Neural progenitor cell (in vitro differentiated cells): ENCODE measurements at places on chromosomes 6 and 20. TPM values are rescaled to one million over a fixed set of nuclear protein-coding genes. Genes with fewer than 3 reads are reported as not detected.

PBOV1 gene
- total RNA-seq: not detected in 2 replicates

EPB41L2 gene
- total RNA-seq: 39.8 and 61.8 TPM in 2 replicates

CFB gene
- 0.50 TPM in 1 of 2 replicates, not detected in the other for total RNA-seq

GRCh38 chr6:137334094-137334493 is 114.9 kb upstream of the IFNGR1 start:
- DNase-seq: no peak

DNA sequence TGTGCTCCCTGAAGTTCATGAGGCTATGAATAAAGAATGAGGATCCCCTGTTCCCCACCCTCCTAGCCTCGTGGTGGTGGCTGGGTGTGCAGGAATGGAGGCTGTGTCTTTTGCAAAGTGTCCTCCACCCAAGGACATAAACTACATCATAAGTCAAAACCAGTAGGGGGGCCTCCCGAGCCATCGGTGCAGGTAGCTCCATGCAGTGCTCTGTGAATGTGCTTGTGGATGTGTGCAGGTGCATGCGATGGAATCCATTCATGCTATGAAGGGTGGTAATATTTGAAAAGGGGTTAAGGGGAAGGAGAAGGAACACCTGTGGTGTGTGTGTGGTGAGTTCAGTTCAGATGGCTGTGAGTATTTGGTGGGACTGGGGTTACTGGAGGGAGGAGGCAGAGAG is 197.3 kb downstream of the NRN1 start:
- DNase-seq: no peak

DNA sequence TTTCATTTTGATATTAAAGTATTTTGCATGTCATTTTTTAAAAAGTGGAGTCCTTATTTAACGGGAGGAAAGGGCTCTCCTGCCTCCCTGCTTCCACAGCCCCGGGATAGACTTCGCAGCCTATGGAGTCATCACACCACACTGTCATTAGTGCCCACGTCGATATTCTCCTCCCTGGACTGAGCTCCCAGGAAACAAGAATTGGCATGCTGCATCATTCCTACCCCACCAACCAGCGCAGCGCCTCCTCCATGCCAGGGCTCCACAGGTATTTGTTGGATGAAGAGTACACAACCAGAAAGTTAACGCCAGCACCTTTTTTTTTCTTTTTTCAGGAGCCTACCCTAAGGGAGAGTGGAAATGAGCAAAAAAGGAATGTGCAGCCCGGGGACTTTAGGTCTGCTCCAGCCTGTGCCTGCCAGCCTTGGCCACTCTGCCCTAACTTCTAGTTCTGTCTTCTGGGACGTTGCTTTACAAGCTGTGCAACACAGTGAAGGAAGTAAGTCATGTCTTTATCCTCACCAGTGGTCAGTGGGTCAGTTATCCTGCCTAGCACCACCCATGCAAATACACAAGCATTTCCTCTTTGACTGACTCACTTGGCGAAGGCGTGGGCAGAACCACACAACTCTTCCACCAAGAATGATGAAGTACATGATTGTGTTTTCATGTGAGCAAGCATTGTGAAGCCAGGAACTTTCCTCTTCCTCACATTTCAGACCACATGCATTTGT is 180.7 kb upstream of the UST start:
- no peak for DNase-seq

GRCh38 chr6:35727231-35727934 is 9.4 kb upstream of the ARMC12 start:
- peak; percentile 81 for DNase-seq

DNA sequence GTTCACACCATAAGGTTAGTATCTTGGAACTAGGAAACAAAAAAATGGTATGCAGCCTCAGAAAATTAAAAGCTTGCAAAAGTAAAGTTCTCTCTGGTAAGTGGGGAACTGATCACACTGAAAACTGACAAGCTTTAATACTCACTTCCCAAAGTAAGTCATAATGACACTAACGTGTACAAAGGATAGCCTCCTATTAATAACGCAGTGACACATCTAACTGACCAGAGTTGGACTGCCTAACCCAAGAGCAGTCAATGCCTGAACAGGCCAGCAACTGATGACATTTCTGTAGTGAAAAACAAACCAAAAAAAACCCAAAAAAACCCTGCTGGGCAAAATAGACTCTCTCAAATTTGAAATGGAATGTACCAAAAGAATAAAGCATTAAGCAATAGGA is 30.7 kb downstream of the CHD6 start:
- DNase-seq: no peak

- no peak for DNase-seq
These were observed 48.9 kb downstream of the PIGU start for GRCh38 chr20:34628026-34628425.

DNA sequence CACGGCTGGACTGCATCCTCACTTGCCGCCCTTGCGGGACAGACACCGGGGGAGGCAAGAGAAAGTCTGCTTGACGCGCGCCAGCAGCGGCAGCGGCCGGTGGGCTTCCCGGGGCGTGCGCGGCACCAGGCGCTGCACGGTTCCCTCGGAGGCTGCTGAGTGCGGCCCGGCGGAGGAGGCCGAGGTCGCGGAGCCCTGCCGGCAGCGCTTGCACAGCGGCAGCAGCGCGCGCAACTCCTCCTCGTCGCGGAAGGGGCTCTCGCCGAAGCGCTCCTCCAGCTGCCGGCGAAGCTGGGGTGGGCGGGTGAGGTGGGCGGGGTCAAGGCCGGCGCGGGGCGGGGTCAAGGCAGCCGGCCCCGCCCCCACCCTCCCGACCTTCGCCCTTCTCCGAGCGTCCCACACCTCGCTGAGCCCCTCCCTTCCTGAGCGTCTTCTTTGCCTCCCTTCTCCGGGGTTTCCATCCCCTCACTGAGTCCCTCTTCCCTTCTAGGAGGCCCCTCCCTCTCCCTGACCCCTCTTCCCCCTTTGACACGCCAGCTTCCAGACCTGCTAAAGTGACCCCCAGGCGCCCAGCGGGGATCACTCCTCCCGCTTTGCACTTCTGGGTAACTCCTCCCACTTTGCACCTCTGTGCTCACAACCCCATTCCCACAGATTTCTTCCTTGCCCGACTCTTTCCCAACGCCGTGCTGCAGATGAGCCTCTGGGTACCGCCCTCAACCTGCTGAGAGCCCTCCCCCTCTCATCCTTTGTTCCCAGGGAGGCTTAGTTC is 8.8 kb downstream of the DUSP15 start:
- DNase-seq: peak; percentile 96

- peak; percentile 66 for DNase-seq
These were observed 29.7 kb downstream of the GINS1 start for GRCh38 chr20:25437153-25437581.

- DNase-seq: no peak
These were observed 1.1 kb downstream of the HFE start for GRCh38 chr6:26088344-26088743.

DNA sequence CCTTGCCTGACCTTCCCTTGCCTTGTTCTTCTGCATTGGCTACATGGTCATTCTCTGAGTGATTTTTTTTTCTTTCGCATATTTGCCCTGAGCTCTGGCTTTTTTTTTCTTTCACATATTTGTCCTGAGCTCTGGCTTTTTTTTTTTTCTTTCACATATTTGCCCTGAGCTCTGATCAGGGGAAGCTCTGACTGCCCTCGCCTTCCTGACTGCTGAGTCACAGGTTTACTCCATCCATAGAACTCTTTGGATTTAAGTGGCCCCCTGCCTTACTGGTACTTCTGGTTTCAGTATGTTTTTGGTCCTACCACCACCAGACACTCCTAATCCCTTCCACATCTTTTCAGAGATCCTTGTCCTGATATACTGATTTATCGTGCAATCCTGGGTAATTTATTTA is 201.1 kb downstream of the OGFRL1 start:
- no peak for DNase-seq

- DNase-seq: no peak
These were observed 182.3 kb downstream of the THBS2 start for GRCh38 chr6:169071394-169071793.

DNA sequence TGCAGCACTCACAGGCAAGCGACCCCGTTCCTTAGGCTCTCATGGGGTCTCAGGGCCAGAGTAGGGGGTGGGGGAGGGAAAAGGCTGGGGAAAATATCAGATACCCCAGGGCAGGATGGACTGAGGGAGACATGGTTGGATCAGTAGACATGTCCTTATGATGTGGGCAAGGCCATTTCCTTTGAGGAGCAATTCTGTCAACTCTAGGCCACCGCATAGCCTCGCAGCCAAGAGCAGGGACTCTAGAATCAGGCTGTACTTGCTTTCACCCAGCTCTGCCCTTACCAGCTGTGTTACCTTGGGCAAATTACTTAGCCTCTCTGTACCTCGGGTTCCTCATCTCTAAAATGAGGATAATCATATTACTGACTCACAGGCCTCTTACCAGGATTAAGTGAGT is 2.2 kb upstream of the MAPK13 start:
- DNase-seq: no peak
